ENCODE measurements at places on chromosomes 1 and 21.

- peak; percentile 74 for DNase-seq
- no peaks in the 10 kb centered on the region for H3K36me3 ChIP-seq
- no peak overlapping the region for H3K4me3 ChIP-seq
- H3K4me1 ChIP-seq: peaks cover 11% of the 10 kb centered on the region
- no peaks in the 10 kb centered on the region for H3K27me3 ChIP-seq
- peak overlapping the region; percentile 78 for H3K27ac ChIP-seq
Measured at GRCh38 chr1:205325334-205325884, 3.9 kb upstream of the NUAK2 start.

- no peak overlapping the region for H3K4me3 ChIP-seq
- no peak overlapping the region for H3K27ac ChIP-seq
- H3K27me3 ChIP-seq: no peaks in the 10 kb centered on the region
Measured at GRCh38 chr21:15679630-15680029, 50.2 kb upstream of the USP25 start.

DNA sequence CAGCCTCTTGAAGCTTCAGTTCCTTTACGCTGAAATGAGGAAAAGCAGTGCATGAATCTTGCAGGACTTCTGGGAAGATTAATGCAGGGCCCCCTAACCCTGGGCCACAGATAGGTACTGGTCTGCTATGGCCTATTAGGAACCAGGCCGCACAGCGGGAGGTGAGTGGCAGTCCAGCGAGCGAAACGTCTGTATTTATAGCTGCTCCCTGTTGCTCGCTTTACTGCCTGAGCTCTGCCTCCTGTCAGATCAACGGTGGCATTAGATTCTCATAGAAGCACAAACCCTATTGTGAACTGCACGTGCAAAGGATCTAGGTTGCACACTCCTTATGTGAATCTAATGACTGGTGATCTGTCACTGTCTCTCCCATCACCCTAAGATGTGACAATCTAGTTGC, 130.2 kb downstream of the CHRM3 start:
- H3K27ac ChIP-seq: no peak overlapping the region
- no peaks in the 10 kb centered on the region for H3K4me1 ChIP-seq
- no peak overlapping the region for H3K4me3 ChIP-seq
- H3K27me3 ChIP-seq: no peaks in the 10 kb centered on the region

- no peak for DNase-seq
- H3K27ac ChIP-seq: no peak overlapping the region
- H3K4me1 ChIP-seq: no peaks in the 10 kb centered on the region
Measured at GRCh38 chr1:213381572-213382084, 330.6 kb downstream of the RPS6KC1 start.

- no peaks in the 10 kb centered on the region for H3K4me1 ChIP-seq
- H3K4me3 ChIP-seq: no peak overlapping the region
- no peaks in the 10 kb centered on the region for H3K27me3 ChIP-seq
- no peak for DNase-seq
Measured at GRCh38 chr1:36913484-36914060, 120.7 kb downstream of the GRIK3 start.

DNA sequence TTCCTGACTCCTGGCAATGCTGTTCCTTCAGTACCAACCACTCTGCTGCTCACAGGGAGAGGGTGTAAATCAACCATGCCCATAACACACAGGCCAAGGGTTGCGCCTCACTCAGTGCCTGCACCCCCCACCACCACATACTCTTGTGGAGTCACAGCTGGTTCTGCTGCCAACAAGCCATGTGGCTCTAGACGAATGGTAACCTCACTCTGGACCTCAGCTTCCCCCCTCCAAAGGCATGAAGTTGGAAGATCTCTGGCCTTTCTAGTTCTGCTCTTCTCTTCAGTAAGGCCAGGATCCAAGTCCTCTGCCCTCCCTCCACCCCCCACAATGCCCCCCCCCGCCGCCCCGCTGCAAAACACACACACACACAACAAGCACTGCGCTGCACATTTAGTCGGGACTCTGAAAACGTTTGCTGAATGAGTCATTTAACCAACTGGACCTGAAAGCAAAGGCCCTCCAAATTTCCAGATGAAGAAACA, 1.7 kb upstream of the GLIS1 start:
- no peak for DNase-seq
- H3K36me3 ChIP-seq: no peaks in the 10 kb centered on the region
- no peak overlapping the region for H3K4me3 ChIP-seq

DNA sequence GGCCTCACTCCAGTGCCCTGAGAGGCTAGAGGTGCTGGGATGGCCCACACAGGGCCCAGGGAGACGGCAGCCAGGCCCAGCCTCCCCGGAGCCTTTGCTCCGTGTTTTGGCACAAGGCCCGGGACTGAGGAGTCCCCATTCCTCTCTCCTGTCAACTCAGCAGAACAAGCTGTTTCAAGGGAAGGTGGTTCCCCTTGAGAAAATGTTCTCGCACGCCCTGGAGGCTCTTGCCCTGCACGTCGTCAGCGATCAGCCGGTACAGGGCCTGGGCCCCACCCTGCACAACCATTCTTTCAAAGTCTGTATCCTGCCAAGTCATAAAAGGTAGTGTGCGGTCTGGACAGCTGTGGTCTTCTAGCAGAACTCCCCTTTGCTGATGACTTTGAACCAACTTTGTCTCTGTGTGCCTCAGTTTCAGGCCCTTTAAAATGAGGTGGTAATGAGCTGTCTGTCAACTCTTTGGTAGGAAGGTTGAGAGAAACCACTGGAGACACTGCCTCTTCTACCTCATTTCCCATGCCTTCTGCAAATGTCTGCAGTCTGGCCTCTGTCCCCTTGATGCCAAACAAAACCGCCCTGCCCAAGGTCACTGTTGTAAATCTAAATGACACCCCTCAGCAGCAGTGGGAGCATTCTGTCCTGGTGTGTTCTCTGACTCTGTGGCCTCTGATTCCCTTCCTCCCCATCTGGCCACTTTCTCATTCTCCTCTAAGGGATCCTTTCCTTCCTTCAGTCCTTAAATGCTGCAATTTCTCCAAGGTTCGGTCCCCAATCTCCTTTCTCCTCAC, 138.6 kb upstream of the JUN start:
- H3K27me3 ChIP-seq: no peaks in the 10 kb centered on the region
- H3K4me3 ChIP-seq: no peak overlapping the region
- H3K4me1 ChIP-seq: no peaks in the 10 kb centered on the region
- H3K27ac ChIP-seq: no peak overlapping the region

DNA sequence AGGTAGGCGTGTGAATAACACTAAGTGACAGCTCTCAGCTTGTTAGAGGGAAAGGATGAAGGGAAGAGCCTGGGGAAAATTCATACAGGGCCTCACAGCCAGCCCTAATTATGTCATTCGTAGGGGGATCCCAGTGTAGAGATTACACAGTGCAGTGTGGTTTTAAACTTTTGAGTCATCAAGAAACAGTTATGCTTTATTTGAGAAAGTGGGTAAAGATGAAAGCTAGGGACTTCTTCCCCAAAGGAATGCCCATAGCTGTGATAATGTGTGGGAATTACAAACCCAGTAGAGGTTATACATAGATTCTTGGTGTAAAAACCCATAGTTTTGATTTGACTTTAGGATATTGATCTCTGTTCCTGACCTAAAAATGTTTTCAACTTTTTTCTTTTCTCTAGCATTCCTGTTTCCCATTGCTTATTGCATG, 1.9 kb downstream of the TTF2 start:
- H3K4me1 ChIP-seq: peaks cover 9% of the 10 kb centered on the region
- H3K4me3 ChIP-seq: no peak overlapping the region
- no peak overlapping the region for H3K27ac ChIP-seq
- DNase-seq: no peak
- H3K27me3 ChIP-seq: no peaks in the 10 kb centered on the region

- no peaks in the 10 kb centered on the region for H3K27me3 ChIP-seq
- H3K27ac ChIP-seq: no peak overlapping the region
- no peak for DNase-seq
- no peak overlapping the region for H3K4me3 ChIP-seq
Measured at GRCh38 chr1:59027177-59027576, 243.3 kb upstream of the JUN start.

- H3K27ac ChIP-seq: no peak overlapping the region
- no peaks in the 10 kb centered on the region for H3K27me3 ChIP-seq
- DNase-seq: no peak
- no peak overlapping the region for H3K4me3 ChIP-seq
- H3K4me1 ChIP-seq: no peaks in the 10 kb centered on the region
Measured at GRCh38 chr21:46059195-46059594, 38.7 kb upstream of the COL6A2 start.

- H3K4me3 ChIP-seq: no peak overlapping the region
- no peak for DNase-seq
- H3K4me1 ChIP-seq: peaks cover 8% of the 10 kb centered on the region
- no peaks in the 10 kb centered on the region for H3K27me3 ChIP-seq
Measured at GRCh38 chr1:28417926-28418637, 48.5 kb downstream of the PHACTR4 start.

DNA sequence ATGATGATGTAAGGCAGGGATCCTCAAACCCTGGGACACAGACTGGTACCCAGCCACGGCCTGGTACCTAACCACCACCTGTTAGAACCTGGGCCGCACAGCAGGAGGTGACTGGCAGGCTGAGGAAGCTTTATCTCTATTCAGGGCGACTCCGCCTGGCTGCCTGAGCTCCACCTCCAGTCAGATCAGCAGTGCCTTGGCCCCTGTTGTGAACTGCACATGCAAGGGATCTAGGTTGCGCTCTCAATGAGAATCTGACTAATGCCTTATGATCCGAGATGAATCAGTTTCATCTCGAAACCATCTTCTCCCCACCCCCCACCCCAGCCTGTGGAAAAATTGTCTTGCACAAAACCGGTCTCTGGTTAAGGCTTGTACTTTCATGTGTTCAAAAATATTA, 4.2 kb downstream of the RNPC3 start:
- peaks cover 2% of the 10 kb centered on the region for H3K36me3 ChIP-seq
- H3K4me1 ChIP-seq: no peaks in the 10 kb centered on the region
- no peak overlapping the region for H3K27ac ChIP-seq
- H3K4me3 ChIP-seq: no peak overlapping the region

DNA sequence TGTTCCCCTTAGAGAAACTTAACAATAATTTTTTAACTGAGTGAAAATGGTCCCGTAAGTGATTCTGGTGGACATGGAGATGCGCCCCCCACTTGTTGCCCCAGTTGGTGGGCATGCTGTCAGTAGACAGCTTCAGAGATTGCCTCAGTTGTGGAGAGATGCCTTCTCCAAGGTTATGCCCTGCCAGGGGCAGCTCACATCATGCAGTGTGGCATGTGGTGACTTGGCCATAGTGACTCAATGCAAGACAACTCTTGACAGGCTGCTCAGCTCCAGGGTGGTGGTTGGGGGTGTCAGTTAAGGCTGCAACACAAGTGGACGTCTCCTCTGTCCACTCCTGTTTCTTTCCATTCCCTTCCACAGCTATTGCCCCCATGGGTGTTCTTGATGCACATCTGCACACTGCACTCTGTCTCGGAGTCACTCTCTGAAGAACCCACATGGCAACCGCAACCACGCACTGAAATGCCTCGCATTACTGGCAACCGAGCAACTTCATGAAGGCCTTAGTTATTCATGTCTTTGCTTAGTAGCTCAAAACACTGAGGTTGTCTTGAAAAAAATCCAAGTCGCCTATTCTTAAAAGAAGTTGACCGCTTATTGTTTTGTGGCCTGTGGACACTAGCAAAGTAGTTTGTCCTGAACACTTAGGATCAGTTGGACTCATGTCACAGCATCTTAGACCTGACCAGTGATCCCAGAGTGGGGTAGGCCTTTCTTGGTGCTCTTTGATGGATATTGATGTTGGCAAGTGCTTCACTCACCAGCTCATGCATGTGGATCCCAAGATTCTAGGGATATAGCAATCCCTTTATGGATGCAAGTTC, 54.8 kb upstream of the USP1 start:
- no peaks in the 10 kb centered on the region for H3K27me3 ChIP-seq
- no peak overlapping the region for H3K4me3 ChIP-seq
- H3K36me3 ChIP-seq: no peaks in the 10 kb centered on the region
- H3K4me1 ChIP-seq: no peaks in the 10 kb centered on the region
- no peak overlapping the region for H3K27ac ChIP-seq
- DNase-seq: no peak

GRCh38 chr1:214791961-214792360, 189.0 kb downstream of the CENPF start:
- no peaks in the 10 kb centered on the region for H3K36me3 ChIP-seq
- H3K27ac ChIP-seq: no peak overlapping the region
- DNase-seq: no peak
- no peaks in the 10 kb centered on the region for H3K27me3 ChIP-seq
- H3K4me1 ChIP-seq: no peaks in the 10 kb centered on the region

- DNase-seq: no peak
- no peaks in the 10 kb centered on the region for H3K27me3 ChIP-seq
- H3K4me3 ChIP-seq: no peak overlapping the region
- H3K36me3 ChIP-seq: no peaks in the 10 kb centered on the region
Measured at GRCh38 chr1:207085887-207086286, 2.8 kb upstream of the C4BPB start.

DNA sequence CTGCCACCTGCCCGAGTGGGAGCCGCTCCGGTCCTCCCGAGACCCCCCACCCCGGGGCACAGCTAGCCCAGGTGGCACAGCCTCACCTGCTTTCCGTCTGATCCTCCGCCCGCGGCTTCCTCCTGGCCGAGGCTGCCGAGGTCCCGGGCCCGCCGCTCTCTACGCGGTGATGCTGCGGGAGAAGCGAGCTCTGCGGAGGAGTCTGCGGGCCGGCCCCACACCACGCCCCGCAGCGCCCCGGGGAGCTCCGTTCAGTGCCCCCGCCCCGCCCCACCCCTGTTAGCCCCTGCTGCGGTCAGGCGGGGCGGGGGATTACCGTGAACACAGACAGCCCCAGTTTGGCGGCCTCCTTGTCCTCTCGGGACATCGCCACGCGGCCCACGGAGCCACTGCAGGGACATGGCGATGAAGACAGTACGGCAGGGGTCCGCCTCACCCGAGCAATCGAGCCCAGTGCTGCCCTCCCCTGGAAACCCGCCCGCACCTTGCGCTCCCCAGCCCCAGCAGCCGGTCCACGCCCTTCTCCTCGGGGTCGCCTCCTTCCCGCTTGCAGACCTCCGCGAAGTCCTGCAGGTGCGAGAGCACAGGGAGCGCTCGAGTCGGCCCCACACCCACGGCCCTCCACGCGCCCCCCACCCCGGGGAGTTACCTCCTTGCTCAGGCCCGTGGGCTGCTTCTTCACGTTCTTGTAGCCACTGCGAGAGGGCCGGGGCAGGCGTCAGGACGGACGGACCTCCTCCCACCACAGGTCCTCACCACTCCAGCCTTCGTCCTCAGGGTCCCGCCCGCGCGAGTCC, 933 bp downstream of the C1orf35 start:
- DNase-seq: no peak
- peaks cover 27% of the 10 kb centered on the region for H3K4me1 ChIP-seq

Measured in Panc1 (cell line).